Activated CD8-positive, alpha-beta T cell treated with anti-CD3 and anti-CD28 coated beads, Interleukin-2, amount 10 ng/mL, durations not matched to agents 7 days and 5 days (primary cell): ENCODE measurements at places on chromosomes 13 and 19.

DNA sequence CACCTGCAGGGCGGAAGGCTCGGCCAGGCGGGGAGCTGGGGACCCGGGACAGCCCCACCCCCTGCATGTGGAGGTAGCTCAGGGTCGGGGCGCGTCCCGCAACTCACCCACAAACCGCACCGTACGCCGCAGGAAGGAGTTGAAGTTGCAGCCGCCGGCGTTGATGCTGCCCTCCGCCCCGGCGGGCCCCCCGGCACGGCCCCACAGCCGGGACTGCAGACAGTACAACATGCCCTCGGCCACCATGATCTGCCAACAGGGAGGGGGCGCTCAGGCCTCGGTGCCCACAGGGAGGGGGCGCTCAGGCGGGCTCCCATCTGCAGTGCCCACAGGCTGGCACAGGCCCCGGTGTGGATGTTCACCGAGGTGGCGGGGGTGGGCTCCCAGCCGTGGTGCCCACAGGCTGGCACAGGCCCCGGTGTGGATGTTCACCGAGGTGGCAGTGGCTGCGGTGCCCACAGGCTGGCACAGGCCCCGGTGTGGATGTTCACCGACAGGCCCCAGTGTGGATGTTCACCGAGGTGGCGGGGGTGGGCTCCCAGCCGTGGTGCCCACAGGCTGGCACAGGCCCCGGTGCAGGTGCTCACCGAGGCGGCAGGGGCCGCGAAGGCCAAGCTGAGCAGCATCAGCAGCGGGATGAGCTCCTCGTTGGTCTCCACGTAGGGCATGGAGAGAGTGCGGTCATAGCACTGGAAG, 6.5 kb downstream of the PLPPR3 start:
- no peak for DNase-seq

DNA sequence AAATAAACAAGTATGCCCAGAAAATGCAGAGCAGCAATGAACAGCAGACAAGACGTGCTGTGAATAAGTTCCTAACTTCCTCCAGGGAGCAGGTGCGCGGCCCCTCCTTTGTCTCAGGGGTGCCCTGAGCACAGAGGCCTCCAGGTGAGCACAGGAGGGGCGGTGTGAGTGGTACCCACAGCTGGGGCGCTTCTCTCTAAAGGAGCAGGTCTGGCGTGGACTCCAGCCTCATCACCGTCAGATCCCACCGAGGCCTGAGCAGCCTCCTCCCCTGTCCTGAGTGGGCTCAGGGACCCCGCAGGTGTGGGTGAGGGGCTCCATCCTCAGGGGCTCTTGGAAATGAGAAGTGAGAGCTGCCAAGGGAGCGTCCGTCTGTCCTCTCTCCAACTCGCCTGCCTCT, 3.2 kb downstream of the LILRA5 start:
- no peak for DNase-seq

DNA sequence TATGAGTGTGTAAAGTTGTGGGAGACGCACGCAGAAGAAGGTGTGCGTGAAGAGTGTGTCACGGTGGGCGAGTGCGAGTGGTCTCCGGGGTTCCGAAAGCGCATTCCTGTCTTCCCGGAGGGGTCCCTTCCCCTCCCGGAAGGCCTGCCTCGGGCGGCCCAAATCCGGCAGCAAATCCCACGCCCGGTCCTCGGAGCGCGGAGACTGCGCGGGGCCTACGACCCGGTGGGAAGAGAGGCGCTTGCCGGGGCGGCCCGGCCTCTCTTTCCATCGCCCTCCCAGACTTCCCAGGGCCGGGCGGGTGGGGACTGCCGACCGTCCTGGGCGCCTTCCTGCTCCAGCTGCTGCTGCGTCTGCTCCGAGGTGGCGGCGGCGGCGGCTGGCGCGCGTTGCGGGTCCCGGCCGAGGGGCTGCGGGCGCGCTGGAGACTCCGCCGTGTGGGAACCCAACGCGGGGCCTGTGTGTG, 2.1 kb downstream of the ZIC5 start:
- DNase-seq = no peak

GRCh38 chr19:17725422-17726078, 6.3 kb downstream of the MAP1S start:
- no peak for DNase-seq

DNA sequence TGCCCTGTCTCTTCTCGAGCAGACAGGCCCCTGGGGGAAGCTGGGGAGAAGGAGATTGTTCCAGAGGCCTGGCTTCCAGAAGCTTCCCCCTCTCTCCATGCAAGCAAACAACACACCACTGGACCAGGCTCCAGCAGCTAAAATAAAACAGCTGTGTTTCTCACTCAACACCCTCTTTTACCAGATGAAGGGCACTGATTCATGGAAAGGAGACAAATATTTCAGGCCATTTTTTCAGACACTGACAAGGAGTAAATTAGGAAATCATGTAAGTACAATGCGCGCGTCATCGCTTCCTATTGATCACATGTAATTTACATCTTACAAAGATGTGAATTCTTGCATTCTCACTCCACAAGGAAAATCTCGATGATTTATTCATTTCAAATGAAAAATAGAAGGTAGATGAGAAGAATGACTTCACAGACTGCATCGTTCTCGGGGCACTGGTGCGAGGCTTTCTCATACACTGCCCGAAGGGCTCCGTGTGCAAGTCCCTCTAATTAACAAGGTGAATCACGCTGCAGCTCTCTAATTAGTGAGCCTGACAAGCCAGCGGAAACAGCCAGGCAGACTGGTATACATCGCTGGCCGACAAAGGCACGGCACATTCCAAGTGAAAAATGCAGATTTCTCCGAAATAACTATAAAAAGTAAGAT, 153.6 kb downstream of the KCTD15 start:
- DNase-seq = no peak

DNA sequence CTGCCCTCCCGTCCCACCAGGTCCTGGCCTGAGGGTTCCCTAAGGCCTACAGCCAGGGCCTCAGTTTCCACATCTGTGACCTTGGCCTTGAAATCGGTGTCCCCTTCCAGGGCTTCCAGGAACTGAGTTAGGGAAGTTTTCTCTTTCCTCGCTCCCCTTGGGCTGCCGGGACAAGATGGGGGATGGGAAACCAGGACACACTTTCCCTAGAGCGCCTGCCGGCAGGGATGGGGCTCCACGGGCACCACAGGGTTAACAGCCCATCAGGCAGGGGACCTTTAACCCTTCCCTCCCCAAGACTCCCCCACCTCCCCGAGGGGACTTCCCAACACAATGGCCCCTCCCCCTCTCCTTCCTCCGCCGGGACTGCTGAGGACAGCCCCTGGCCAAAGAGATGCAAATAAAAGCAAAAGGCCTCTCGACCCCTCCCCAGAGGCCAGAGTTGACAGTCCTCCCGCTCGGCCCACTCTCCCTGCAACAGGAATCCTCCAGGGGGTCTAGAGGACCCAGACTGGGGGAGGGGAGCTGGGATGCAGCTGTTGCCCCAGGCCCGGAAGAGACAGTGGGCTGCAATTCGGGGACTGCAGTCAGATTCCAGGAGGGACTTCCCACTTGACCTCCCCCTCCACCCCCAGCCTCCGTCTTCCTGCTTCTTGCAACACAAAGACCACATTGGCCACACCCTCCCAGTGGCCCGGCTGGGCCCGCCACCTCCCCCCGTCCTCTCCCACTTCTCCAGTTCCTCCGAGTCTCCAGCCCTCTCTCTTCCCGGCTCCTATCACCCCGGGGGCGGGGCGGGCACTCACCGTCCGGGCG, 3.4 kb downstream of the BBC3 start:
- DNase-seq = peak; percentile 74
